ENCODE measurements at places on chromosomes 6 and 20.

DNA sequence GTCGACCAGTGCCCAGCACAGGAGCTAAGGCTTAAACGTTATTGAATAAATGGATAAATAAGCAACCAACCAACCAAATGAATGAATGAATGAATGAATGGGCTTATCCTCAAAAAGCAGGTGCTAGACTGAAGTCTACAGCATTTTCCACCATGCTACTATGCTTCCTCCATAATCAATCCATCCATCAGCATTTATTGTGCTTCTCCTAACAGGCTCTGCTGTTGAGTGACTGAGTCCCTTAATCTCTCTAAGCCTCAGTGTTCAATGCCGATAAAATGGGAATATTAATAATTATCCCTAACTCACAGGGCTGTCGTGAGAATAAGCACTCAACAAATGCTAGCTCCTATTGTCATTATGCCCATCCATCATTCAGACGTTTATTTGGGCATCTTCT is 4.6 kb upstream of the NOL4L start:
- no peak for DNase-seq

DNA sequence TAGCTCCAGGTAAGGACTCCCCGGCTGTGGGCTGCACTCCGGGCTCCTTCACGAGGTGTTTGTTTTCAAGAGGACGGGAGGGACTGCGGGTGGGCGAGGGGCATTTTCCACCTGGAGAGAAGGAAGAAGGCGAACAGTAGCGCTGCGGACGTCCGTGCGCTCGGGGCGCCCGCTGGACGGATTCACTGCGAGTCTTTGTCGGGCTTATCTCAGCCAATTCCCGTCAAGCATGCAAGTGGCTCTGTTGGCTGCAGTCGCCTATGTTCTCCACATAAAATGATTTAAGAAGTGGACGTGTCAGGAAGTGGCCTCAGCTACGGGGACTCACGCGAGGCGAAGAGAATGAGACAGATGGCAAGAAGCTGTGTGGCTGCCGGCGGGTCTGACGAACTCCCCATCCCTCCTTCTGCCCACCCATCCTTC is 332 bp downstream of the GRIK2 start:
- peak; percentile 61 for DNase-seq

DNA sequence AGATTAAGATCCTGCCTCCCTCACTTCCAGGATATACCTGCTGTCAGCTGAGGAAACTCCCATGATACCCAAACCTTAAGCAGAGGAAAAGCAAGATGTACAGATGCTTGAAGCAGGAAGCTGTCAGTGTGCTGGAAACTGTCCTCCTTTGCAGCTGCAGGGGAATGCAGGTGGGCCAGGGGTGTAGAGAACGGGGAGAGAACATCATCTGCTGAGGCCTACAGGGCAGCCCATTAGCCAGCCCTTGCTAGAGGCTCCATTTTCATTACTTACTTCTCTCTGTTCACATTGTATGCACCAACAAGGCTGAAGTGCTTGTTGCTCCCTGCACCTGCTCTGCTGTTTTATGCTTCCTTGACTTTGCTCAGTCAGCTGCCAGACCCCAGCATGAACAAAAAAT is 119.1 kb downstream of the PRND start:
- DNase-seq: no peak

DNA sequence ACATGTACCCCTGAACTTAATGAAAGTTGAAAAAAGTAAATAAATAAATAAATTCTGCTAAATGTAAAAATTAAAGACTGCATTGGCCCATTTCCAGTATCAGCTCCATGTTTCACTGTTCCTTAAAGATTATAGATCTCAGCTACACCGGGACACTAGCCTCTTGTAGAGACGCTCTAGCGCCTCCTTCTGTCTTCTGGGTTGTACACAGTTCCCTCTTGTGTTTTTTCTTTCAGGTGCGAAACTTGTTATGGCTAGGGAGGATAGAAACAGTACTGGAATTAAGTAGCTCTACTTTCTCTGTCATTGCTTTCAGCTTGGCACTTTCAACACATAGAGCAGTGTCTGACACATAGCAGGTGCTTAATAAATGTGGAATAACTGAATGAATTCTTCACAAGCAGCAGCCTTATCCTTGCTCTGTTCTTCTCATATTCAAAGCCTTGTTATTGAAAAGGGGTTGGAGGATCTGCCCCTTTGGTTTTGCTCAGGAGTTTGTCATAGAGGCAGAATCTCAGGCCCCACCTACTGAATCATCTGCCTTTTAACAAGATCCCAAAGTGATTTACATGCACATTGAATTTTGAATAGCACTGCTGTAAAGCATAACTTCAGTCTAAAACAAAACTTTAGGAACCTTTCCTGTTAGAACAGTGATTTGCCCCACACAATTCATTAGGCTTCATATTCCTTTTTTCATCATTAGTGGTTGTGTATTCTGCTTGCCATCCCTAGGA is 92.3 kb downstream of the FIG4 start:
- no peak for DNase-seq

DNA sequence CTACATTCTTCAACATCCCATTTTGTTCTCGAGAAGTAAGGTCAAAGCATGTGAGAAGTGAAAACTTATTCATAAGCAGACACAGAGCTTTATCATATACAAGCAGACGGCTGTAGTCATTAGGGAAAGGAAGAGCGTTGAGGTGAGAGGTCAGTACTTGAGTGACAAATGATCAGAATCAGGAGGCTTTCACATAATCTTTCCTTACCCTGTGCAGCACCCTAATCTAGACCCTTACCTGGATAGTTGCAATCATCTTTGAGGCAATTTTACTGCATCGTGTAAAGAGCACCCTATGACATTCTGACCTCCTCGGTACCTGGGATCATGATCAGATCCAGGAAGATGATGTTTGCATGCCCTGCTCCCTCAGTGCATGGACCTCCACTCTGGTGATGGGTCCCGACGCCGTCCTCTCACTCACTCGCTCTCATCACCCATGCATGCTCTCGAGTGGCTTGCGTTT is 62.7 kb downstream of the RNF182 start:
- DNase-seq: no peak

GRCh38 chr6:105611606-105612005 is 208.7 kb upstream of the PREP start:
- no peak for DNase-seq

DNA sequence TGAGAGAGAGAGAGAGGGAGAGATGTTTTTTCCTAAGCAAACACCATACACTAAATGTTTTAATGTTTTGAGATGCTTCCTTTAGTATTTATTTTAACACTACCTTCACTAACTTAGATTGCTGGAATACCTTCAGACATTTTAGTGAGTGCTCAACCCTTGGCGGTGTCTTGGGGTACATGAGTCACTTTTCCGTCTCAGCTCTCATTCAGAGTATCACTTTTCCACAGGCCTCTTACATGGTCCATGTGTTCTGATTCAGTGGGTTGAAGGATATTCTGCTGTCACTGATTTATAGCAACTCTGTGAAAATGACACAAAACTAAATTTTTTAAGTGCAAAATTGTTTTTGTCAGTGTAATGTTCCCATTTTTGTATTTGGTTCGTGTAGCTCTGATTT is 217.9 kb downstream of the CLVS2 start:
- DNase-seq: no peak

DNA sequence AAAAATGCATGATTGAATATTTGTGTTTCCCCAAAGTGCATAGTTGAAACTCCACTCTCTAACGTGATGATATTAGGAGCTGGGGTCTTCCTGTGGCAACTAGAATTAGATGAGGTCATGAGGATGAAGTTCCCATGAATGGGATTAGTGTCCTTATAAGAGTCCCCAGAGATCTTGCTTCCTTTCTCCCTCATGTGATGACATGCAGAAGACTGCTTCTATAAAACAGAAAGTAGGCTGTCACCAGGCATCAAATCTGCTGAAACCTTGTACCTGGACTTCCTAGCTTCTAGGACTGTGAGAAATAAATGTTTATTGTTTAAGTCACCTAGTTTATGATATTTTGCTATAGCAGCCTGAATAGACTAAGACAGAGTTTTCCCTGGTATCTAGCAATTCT is 586.5 kb upstream of the EPHA7 start:
- DNase-seq: no peak

- DNase-seq: no peak
These were observed 755.6 kb upstream of the CITED2 start for GRCh38 chr6:140130074-140130473.

GRCh38 chr20:35506179-35506578 is 23.3 kb downstream of the C20orf173 start:
- no peak for DNase-seq

DNA sequence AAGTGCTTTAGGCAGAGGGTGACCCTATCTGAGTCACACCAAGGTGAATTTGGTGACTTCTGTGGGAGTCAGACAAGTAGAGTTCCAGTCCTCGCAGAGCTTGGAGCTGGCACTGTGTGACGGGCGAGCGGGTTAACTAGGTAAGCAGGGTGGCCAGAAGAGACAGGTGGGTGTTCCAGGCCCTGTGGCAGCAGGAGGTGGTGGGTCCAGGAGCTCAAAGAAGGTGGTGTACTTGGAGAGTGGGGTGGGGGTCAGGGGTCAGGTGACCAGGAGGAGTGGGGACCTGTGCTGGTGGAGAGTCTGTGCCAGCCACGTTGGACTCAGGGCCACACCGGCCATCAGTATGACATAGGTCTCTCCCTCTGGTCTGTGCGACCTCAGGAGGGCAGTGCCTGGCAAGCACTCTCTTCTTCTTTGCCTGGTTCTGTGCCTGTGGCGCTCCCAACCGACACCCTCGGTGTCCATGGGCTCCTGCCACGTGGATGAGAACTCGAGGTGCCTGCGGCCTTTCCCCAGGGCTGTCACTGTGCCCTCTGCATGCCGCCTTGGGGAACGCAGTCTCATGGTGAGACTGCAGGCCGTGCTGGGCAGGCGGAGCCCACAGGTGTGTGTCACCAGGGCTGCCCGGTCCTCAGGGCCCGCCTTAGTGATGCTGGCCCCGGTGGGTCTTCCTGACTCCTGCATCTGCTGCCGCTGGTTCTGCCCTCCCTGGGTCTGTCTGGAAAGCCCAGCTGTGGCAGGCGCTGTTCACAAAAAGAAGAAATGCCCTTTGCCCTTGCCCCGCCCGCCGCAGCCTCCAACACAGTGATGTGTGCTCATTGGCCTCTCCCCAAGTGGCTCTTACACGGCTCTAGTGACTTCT is 1.6 kb downstream of the MRGBP start:
- DNase-seq: no peak

DNA sequence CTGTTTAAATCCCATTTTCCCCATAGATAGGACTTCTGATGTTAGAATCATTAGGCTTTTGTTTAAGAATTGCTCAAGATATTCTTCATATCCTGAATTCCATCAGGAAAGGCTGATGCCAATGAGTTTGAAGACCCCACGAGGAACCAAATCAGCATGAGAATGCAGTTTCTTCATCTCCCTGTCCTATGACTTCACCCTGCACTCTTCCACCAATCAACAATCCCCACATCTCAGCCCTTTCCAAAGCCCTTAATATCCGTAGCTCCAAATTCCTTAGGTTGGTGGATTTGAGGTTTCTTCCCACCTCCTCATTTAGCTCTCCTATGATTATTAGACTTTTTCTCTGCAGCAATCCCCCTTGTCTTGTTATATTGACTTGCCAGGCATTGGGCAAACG is 88.3 kb upstream of the PRND start:
- no peak for DNase-seq

- DNase-seq: no peak
These were observed 39.5 kb downstream of the NCR2 start for GRCh38 chr6:41374618-41375590.

GRCh38 chr20:39676241-39676640 is 714.1 kb downstream of the DHX35 start:
- no peak for DNase-seq

GRCh38 chr20:13661070-13661685 is 22.4 kb upstream of the TASP1 start:
- no peak for DNase-seq

- no peak for DNase-seq
These were observed 231.4 kb downstream of the CD109 start for GRCh38 chr6:73927421-73927820.

DNA sequence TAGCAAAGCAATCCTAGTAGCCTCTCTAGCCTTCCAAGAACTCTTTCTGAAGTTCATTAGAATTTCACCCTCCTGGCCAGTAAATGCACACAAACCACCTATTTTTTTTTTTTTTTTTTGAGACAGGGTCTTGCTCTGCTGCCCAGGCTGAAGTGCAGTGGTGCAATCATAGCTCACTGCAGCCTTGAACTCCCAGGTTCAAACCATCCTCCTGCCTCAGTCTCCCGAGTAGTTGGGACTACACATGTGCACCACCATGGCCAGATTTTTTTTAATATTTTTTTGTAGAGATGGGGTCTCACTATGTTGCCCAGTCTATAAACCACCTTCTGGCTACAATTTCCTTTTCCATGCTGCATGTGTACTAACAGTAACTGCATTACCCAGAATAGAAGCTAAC is 301.3 kb downstream of the ZNF217 start:
- no peak for DNase-seq

DNA sequence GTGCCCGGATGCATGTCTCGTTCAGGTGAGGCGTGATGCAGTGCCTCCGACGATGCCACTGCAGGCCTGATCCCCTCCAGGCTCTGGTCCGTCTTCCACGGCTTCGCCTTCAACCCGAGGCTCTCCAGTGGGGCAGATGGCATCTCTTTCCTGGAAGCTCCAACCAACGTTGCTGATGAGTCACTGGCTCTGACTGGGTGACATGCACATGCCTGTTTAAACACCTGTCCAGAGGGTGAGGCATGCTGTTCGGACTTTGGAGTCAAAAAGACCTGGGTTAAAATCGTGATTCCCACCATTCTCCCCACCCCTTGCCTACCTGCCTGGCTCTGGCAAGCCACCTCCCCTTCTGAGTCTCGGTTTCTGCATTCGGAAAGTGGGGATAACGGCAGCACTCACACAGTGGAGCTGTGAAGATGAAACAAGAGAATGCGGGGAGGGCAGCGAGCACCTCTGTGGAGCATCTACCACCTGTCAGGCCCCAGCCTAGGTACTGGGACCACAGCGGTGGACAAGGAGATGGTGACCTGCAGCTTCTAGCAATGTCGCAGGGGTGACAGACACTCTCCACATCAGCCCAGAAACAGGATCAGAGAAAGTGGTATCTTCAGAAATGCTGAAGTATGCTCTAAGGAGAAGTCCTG is 8.5 kb upstream of the EDN3 start:
- no peak for DNase-seq

- DNase-seq: no peak
These were observed 855 bp downstream of the BYSL start for GRCh38 chr6:41922154-41922553.

- DNase-seq: no peak
These were observed 5.8 kb upstream of the MANBAL start for GRCh38 chr20:37283530-37284195.

DNA sequence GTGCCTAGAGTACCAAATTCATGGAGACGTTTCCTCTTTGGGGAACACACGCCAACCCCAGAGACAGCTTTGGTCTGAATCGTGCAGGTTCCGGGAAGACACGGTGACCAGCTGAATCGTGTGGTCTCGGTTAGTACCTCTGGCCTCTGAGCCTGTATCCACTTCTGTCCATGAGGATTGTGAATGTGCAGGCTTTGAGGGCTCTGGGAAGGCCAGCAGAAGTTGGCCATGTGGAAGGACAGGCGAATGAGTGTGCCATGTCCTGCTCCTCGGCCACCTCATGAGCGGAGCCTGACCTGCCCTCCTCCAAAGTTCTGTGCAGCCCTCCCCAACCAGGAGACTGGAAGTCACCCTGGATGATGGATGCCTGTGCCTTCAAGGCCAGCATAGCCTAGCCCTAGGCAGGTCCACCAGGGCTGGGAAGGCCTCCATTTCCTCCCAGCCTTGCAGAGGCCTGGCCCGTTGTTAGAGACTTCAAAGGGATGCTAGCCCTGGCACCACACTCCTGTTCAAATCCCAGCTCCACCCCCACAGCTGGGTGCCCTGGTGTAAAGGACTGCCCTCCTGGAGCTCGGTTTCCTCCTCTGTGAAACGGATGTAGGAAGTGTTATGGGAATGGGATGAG is 1.7 kb upstream of the TMEM74B start:
- no peak for DNase-seq

- DNase-seq: peak; percentile 48
These were observed 716 bp downstream of the SHPRH start for GRCh38 chr6:145963216-145964068.
